ENCODE measurements at places on chromosomes 7 and 10.

GRCh38 chr7:107332488-107333269 is 137.2 kb upstream of the GPR22 start:
- DNase-seq = no peak

GRCh38 chr10:103042129-103042528 is 124.0 kb downstream of the CNNM2 start:
- no peak for DNase-seq

- DNase-seq = no peak
Observed at GRCh38 chr7:93147363-93147762, 822 bp downstream of the SAMD9L start.

GRCh38 chr7:6096581-6096980 is 65.4 kb downstream of the ANKRD61 start:
- DNase-seq = no peak

DNA sequence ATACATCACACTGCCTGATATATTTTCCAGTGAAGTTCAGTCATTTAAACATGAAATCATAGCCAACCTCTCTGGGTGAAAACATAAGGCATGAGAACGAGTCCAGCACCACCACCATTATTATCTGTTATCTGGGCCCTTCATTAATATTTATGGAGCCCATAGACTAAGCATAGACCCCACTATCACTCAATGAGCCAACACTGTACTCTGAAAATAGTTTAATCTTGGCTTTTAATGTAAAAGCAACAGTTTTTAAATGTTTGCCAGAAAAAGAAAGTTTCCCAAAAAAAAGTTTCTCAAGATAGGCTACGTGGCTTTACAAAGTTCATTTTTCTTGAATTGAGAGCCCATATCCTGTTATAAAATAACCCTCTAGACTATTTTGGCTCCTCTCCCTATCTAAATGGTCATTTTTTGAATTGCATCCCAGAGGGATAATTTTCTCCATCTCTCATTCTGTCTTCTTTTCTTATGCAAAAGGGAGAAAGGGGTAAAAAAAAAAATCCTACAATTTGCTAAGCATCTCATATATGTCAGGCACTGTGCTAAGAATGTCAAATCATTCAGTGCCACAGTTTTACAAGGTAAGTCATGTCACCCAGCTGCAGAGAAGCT is 66.1 kb downstream of the FZD1 start:
- no peak for DNase-seq

DNA sequence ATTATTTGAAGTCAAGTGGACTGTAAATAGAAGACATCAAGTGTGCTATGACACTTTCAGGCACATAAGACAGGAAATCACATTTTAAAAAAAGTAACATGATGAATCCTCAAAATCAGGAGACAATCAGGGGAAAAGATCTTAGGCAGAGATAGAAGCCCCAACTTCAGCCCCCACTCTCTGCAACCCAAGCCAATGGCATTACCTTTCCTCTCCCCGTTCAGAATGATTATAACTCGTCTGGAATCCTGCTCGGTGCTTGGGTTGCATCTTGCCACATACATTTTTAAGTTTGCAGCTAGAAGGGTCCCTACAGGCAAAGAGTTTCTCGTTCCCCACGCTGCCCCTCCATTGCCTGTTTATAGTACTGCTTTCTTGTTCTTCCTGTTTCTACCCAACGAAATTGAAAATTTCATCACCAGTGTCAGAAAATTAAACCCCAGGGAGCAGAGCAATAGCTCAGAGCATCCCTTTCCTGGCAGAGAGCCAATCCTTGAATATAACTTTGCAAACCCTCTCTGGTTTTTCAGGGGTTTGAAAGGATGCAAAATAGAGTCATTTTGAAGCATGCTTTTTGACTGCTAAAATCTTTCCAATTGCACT is 260.5 kb upstream of the AOAH start:
- no peak for DNase-seq
